ENCODE measurements at places on chromosomes 11 and 22.

DNA sequence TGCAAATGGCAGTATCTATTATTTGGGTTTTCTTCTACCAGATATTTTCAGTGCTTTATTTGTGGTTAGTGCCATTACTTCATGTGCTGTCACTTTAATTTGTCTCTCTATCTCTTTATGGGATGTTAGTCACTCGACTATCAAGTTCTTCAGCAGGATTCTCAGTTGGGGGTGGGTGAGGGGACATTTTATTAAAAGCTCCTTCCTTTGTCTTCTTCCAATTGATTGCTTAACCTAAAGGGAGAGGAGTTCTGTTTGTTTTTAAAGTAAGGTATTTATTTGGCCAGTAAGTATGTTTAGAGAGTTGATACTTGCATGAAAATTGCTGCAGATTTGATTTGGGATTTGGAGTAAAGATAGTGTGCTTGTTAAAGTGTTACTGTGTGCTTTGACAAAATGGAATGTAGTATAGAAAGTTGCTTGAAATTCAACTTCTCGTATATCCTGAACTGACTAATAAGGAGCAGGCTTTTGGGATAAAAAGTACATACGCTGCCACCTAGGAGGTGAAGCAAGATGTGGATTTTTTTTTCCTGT lies 10.3 kb downstream of the YAP1 start:
- DNase-seq: no peak

DNA sequence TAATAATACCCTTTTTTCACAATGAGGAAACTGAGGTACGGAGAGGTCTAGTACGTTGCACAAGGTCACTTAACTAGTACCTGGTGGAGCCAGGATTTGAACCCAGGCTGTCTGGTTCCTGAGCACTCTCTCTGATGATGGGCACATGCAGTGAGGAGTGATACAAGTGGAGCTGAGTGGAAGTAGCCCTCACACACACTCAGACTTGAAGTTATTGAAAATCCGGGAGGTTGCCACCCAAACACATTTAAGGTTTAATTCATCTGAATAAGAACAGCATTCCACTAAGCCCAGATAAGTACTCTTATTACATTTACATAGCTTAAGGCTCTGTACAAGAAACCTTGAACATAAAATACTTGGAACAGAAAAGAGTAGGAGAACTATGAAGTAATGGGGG lies 4.8 kb downstream of the GRAP2 start:
- DNase-seq: no peak

DNA sequence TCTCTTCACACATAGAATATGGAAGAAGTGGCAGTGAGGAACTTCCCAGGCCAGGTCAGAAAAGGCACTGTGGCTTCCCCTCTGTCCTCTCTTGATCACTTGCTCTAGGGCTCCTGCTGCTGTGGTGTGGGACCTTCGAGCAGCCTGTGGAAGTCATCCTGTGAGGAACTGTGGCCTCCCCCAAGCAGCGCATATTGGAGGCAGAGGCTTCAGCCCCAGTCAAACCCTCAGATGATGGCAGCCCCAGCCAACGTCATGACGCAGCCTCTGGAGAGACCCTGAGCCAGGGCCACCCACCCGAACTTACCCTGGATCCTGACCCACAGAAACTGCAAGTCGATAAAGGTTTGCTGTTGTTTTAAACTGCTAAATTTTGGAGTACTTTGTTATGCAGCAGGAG lies 444.9 kb downstream of the TBC1D22A start:
- DNase-seq: peak; percentile 42

DNA sequence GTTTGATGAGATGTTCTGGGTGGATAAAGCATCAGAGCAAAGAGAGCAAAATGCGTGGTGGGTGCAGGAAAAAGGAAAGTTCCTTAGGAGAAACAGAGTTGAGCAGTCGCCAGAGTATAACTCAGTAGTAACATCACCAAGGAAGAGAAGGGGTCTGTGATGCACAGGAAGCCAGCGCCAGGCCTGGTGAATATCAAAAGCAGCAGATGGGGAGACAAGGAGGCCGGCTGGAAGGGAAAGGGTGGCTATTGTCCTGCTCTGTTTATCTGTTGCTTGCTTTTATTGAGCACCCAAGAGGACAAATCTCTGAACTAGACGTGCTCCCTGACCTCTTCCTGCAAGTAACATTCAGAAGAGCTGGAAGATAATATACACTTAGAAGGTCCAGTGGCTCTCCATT lies 52.7 kb upstream of the GRAMD1B start:
- DNase-seq: no peak

- DNase-seq: no peak
These were observed 51.5 kb upstream of the HORMAD2 start for GRCh38 chr22:30028731-30029130.

GRCh38 chr22:43377896-43378704 lies 33.7 kb upstream of the MPPED1 start:
- DNase-seq: no peak

DNA sequence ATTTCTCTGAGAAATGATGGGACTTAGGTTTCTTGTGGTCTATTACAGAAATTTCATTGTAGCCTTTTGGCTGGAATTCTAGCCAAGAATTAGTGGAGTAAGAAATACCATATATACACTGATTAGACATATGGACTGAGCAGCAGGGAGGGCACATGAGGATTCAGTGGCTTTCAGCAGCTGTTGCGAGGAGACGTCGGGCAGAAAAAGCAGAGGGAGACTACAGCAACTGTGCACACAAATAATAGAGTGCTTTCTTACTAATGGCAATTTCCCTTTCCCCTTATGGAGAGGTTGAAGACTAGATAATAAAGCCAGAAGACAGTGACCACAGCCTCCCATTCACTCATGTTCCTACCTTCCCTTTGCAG lies 35.4 kb upstream of the CCDC34 start:
- no peak for DNase-seq

DNA sequence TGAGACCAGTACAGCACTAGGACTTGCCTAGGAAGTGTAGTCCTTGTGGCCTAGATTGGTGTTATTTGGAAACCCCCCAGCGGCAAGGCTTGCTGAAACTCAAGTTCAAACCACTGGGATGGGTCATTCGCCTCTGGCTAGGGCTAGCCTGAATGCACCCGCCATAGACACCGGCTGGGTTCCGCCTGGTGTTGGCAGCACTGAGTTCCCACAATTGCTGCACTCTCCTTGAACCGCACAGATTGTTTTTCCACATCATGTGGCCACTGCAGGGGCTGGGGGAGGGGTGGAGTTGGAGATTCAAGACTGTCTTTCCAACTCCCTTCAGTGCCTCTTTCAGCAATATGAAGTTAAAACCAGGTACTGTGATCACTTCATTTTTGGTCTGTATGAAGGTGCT lies 43.1 kb downstream of the CCDC73 start:
- DNase-seq: no peak
